Activated CD8-positive, alpha-beta memory T cell treated with anti-CD3 and anti-CD28 coated beads for 1 hour (primary cell): ENCODE measurements at places on chromosomes 6 and 20.
A peak's percentile ranks its signal among the peaks of the same experiment; 100 is the strongest.

DNA sequence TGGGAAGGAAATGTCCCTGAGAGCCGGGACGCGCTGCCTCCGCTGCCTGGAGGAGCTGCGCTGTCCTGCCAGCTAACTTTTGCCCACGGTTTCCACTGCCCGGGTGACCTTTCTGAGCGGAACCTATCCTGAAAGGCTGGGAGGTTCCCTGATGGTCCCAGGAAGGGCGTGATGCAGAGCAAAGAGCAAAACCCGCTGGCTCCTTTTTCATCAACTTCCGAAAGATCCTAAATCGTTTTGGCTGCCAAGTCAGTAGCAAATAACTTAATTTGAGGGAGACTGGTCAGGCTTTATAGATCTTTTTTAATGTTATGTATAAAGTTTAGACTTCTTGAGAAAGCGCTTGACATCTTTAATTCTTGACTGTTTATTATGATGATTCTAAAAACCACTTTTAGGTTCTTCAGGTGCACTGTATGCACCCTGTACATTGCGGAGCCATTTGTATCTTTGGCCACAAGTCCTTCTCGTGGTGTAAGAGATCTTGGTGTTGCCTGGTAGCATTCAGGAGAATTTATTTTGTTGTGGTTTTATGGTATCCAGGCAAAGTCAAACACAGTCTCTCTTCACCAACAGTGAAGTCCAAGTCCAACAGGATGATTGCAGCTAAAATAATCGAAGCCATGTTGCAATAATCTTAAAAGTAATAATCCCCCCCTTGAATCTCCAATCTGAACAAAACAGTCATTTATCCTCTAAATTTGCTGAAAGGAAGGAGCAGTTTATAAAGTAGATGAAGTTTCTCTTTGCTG lies at the start of gene SYNE1:
TSS of gene SYNE1 (minus strand) at position 67 of the 752 bp plus-strand sequence. CDS start 9,031 bp downstream, outside the sequence.
- DNase-seq: no peak

GRCh38 chr20:44642203-44643153 lies 9.0 kb downstream of the ADA start:
- peak; percentile 12 for DNase-seq

GRCh38 chr20:9143926-9144325 lies 75.0 kb downstream of the PLCB4 start:
- no peak for DNase-seq

GRCh38 chr6:41278699-41279405 lies 7.6 kb downstream of the TREM1 start:
- DNase-seq: peak; percentile 30

DNA sequence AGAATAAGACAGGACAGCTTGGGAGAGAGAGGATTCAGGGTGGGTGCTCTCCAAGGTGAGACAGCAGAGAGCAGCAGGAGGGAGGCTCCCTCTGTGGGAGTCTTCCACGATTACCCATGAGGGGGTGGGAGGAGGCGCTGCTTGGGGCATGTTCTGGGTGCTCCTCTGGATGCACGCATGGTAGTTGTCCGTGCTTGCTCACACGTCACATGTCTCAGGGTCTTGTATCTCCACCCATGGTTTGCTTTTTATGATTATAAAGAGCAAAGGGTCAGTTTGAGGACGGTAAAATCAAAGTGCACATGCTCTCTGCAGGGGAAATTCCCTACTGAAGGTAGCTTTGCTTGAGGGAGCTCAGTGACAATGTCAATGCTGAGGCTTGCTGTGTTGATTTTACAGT lies 338.4 kb downstream of the THBS2 start:
- DNase-seq: no peak

DNA sequence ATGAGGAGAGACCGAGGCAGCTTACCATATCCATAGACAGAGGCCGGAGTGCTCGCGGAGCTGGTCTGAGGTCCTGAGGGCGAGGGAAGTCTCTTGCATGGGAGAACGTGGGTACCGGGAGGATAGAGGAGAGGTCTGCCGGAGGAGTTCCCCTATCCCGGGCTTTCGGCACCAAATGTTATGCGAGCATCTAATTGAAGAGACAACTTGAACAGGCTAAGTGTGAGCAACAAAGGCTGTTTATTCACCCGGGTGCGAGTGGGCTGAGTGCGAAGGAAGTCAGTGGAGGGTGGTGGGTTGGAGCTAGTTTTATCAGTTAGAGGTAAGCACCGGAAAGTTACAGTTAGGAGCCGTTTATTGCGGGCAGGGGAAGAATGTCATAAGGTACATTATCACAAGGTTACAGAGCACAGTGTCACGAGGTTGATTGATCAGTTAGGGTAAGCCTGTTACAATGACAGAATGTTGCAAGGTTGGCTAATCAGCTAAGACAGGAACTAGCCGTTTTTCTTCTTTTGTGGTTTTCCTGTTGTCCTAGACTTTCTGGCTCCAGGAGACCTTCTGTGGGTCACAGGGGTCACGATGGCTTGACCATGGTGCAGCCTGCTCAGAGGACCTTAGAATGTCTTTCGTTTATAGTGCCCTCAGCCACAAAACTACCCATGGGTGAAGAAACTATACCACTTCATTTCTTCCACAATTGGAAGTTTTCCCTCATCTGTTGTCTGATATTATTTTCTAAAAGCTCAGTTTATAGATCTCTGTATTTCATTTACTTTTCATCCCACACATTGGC lies 746.0 kb upstream of the ADGRB3 start:
- DNase-seq: no peak

DNA sequence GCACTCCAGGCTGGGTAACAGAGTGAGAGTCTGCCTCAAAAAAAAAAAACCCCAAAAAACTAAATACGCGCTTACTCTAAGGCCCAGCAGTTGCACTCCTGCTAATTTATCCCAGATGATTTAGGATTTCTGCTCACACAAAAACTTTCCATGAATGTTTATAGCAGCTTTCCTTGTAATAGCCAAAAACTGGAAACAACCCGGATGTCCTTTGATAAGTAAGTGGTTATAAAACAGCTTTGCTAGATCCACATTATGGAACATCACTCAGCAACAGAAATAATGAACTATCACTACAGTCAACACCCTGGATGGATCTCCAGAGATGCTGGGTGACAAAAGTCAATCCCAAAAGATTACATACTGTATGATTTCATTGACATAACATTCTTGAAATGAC lies 220.4 kb upstream of the JARID2 start:
- no peak for DNase-seq

GRCh38 chr6:28865401-28866204 lies 58.2 kb downstream of the TRIM27 start:
- no peak for DNase-seq

DNA sequence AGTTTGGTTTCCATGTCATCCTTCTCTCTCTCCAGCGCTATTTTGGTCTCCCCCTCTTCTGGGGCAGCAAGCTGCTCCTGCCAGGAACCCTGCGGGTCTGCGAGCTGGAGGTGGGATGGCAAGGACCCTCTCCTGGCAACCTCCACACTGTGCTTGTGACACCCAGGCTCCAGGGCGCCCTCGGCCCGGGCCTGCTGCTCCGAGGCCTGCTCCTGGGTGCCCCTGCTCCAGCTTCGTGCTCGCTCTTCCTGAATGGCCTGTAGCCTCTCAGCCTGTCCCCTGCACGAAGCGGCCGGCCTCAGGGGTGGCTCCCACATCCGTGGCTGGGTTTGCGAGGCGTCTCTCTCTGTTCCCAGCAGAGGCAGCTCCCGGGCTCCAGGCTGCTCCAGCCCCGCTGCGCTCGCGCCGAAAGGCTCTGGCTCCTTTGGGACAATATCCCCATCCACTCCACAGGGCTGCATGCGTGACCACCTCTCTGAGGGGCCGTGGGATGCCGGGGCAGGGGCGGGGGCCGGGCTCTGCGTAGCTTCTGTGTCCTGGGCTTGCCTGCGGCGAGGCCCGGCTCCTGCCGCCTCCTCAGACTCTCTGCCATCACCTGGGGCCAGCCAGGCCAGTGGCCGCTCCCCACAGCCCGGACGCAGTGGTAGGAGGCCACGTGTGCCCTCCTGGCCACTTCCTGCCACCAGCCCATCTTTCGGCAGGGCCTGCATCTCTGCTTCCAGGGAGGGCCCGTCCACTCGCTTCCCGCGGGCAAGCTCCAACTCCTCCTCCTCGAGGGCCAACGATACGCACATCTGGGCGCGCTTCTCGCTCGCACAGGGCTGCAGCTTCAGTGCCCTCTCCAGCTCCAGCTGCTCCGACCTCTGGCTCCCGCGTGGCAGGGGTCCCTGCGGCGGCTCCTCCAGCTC lies 68.9 kb downstream of the GINS1 start:
- no peak for DNase-seq

DNA sequence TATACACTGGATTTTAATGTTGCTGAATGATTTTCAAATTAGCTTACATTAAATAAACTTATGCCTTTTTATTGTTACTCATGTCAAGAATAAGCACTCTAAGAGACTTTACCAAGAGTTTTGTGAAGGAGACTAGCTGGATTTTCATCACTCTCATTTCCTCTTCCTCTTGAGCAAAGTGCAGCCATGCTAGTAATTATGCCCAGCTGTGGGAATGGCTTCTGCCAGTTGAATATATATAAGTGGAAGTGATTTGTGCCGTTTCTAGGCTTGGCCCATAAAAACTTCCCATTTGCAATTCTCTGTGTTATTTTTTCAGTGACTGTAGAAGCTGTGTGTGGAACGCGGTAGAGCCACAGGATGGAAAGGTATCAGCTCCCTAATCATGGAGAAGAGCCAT lies 255.8 kb downstream of the HDGFL1 start:
- DNase-seq: no peak

- no peak for DNase-seq
Measured at GRCh38 chr20:4813076-4813862, 91.6 kb downstream of the PRND start.

DNA sequence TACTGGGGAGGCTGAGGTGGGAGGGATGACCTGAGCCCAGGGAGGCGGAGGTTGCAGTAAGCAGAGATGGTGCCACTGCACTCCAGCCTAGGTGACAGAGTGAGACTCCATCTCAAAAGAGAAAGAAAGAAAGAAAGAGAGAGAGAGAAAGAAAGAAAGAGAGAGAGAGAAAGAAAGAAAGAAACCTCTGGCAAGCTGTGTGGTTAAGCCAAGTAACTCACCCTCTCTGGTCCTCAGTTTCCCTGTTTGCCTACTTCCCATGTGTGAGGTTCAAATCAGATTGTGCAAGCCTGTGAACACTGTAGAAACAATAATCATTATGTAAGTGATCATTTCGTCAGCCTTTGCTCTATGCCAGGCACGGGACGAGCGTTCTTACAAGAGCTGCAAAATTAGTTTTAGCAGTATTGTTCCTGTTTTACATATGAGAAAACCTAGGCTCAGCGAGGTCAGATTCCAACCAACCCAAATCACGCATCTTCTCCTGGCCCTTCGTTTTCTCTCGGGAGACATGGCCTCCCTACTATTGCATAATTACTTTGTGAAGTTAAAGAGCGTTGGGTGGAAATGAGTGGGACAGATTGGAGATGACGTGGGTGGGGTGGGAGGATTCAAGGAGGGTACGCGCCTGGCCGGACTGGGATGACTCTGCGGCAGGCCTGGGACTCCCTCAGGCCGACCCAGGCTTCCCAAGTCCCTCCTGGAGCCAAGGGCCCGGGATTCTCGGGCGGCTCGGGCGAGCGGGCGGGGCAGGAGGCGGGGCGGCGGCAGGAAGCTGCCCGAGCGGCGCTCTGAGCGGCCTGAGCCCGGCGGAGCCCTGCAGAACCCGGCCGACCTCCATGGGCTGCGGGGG lies at the start of gene SNX21:
TSS of gene SNX21 (plus strand) at position 770 of the 853 bp plus-strand sequence. CDS start 121 bp downstream, outside the sequence.
- no peak for DNase-seq

DNA sequence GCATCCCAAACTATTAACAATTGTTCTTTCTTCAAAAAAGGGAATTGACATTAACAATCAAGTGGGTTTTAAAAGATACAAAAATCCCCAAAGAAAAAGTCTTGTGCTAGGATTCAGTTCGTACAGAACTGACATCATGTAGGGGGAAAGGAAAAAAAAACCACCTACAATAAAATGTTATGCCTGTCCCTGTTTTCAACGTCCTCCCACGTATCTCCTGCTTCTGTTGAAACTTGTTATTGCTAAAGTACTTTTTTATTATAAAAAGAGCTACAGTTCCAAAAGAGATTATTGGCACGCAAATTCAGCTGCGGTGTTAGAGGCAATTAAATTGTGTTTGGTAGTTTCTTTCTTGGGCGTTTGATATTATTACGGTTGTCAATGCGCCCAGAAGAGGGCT lies 102.8 kb upstream of the PHACTR1 start:
- DNase-seq: no peak

DNA sequence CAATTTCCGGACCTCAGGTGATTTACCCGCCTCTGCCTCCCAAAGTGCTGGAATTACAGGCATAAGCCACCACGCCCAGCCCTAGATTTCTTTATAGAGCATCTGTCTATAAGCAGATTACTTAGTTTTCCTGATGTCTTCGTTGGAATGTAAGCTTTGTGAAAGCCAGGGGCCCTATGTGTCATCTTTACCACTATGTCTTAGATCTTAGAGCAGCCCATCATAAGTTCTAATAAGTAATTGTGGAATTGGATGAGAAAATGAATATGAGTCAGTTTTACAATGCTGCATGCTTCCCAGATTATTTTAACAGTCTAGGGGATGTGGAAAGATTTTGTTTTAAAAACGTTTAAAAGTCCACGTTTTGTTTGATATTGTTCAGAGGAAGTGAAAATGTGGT lies 9.1 kb upstream of the ZBTB2 start:
- DNase-seq: no peak

- no peak for DNase-seq
Measured at GRCh38 chr6:1389369-1390132, at the start of gene FOXF2. FOXF2 (plus strand) TSS chr6:1389576; CDS start chr6:1389948, 372 bp downstream.

DNA sequence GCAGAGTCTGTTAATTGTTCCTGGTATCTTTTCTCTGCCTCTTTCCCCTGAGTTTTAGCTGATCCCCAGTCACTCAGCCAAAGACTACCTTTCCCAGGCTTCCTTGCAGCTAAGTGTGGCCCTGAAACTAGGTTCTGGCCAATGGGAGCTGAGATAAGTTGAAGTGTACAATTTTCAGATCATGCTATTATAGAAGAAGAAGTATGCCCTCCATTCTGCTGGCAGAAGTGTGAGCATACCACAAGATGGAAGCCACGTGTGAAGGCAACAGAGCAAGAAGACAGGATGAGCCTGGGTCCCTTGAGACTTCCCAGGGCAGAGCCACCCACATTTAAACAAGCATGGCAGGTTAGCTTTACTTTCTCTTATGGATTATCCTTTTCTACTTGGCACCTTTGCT lies 273.2 kb downstream of the HIVEP2 start:
- DNase-seq: no peak
